ENCODE measurements at places on chromosomes 7 and 10. TPM values are rescaled to one million over a fixed set of nuclear protein-coding genes. Genes with fewer than 3 reads are reported as not detected.

DNA sequence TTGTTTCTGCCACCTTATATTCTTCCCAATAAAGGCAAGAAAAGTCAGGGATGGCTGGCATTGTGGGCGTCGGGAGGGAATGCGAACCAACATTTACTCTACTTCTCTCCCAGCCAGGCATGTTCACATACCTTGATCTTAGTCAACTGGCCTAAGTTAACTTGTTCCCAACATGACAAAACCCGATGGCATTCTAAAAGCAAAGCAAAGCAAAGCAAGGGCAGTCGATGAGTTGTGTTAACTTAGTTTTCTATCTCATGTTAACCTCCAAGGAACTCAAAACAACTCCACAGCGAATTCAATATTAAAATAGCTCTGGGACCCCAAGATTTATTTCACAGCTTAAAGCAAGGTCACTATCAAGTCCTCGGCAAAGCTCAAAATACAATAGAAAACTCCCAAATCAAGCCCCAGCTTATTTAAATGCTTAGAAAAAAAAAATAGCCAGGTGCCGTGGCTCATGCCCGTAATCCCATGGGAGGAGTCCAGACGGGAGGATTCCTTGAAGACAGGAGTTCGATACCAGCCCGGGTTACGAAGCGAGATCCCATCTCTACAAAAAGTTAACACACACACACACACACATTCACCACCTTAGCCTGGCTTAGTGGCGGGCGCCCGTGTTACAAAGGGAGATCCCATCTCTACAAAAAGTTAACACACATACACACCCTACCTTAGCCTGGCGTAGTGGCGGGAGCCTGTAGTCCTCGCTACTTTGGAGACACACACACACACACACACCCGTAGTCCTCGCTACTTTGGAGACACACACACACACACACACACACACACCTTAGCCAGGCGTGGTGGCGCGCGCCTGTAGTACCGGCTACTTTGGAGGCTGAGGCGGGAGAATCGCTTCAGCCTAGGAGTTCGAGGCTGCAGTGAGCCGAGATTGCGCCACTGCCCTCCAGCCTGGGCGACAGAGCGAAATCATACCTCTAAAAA is 901 bp upstream of the CCNY start:
- no peaks in the 10 kb centered on the region for H3K36me3 ChIP-seq
- peaks cover 71% of the 10 kb centered on the region for H3K4me1 ChIP-seq
- no peak for DNase-seq
- peak overlapping the region; percentile 85 for H3K4me3 ChIP-seq
- H3K27ac ChIP-seq = peak overlapping the region; percentile 93

The CDHR1 gene
- 6.4 TPM for total RNA-seq

GRCh38 chr7:132488634-132489302 is 87.5 kb downstream of the PLXNA4 start:
- no peaks in the 10 kb centered on the region for H3K36me3 ChIP-seq
- no peak for DNase-seq
- H3K4me1 ChIP-seq = peaks cover 4% of the 10 kb centered on the region
- H3K4me3 ChIP-seq = no peak overlapping the region
- no peak overlapping the region for H3K27ac ChIP-seq
- H3K27me3 ChIP-seq = no peaks in the 10 kb centered on the region

DNA sequence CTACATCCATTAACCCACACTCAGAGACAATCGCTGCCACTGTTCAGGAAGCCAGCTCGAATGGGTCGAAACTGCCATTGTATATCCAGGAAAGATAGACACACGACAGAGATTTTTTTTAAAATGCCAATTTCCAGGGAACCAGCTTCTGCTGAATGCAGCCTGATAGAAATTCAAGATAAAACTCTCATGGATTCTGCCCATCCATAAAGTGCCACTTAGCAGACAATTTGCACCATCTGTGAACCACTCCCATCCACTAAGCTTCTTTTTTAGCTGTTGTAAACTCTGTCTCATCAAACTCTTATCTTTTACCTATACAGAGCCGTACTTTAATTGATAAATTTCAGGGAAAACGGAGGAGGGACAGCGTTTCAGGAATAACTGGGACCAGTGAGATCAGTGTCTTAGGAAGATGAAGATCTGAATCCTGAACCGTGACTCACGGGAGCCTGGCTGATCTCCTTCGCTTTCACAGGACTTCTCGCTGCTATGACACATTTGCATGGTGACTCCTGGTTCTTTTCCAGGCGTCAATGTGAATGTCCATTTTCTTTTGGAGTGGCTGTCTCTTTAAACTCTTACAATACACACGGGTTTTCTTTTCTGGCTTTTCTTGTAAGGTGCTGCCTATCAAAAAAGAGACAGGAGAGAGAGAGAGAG is 103.4 kb downstream of the FAM204A start:
- DNase-seq = no peak
- no peak overlapping the region for H3K4me3 ChIP-seq
- H3K27ac ChIP-seq = no peak overlapping the region
- H3K27me3 ChIP-seq = no peaks in the 10 kb centered on the region
- H3K36me3 ChIP-seq = no peaks in the 10 kb centered on the region

- no peaks in the 10 kb centered on the region for H3K4me1 ChIP-seq
- no peak overlapping the region for H3K4me3 ChIP-seq
- no peak for DNase-seq
- H3K27me3 ChIP-seq = no peaks in the 10 kb centered on the region
- H3K27ac ChIP-seq = no peak overlapping the region
Observed at GRCh38 chr7:14258441-14258840, 269.0 kb upstream of the ETV1 start.

- no peaks in the 10 kb centered on the region for H3K36me3 ChIP-seq
- no peak for DNase-seq
- H3K27ac ChIP-seq = no peak overlapping the region
- peaks cover 13% of the 10 kb centered on the region for H3K4me1 ChIP-seq
- no peaks in the 10 kb centered on the region for H3K27me3 ChIP-seq
- no peak overlapping the region for H3K4me3 ChIP-seq
Observed at GRCh38 chr7:127782654-127783559, 130.9 kb downstream of the SND1 start.

GRCh38 chr7:115976651-115977050 is 53.9 kb downstream of the TFEC start:
- H3K4me1 ChIP-seq = no peaks in the 10 kb centered on the region
- no peak overlapping the region for H3K4me3 ChIP-seq
- H3K27me3 ChIP-seq = no peaks in the 10 kb centered on the region
- no peaks in the 10 kb centered on the region for H3K36me3 ChIP-seq
- no peak for DNase-seq

- H3K36me3 ChIP-seq = no peaks in the 10 kb centered on the region
- no peak overlapping the region for H3K4me3 ChIP-seq
- no peak for DNase-seq
- no peaks in the 10 kb centered on the region for H3K27me3 ChIP-seq
- H3K4me1 ChIP-seq = no peaks in the 10 kb centered on the region
- H3K27ac ChIP-seq = no peak overlapping the region
Observed at GRCh38 chr10:112851588-112852211, 98.3 kb upstream of the TCF7L2 start.

- H3K36me3 ChIP-seq = no peaks in the 10 kb centered on the region
- H3K27me3 ChIP-seq = no peaks in the 10 kb centered on the region
- H3K4me1 ChIP-seq = no peaks in the 10 kb centered on the region
- no peak overlapping the region for H3K4me3 ChIP-seq
- no peak overlapping the region for H3K27ac ChIP-seq
- no peak for DNase-seq
Observed at GRCh38 chr7:82017334-82017943, 247.6 kb upstream of the HGF start.

DNA sequence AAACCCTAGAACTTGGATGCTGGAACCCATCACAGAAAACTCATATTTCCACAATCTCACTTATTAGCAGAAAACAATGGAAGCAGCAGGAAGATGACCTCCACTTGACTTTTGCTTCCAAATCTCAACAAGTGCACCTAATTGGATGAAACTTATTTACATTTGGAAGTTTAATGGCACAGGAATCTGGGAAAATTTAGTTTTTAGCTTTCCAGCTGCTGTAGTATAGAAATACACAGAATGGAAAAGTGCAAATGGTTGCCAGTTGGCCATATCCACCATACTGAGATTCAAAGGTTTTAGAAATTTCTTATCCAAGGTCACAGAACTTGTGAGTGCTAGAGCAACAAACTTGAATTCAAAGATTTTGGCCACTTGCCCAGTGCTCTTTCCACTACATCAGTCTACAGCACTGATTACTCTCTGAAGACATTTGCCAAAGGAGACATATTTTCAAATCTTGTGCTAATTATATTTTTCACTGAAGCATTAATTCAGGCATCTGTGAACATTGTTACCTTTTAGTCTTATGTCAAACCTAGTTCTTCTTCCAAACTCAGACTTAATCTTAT is 9.3 kb upstream of the AHR start:
- DNase-seq = no peak
- H3K27ac ChIP-seq = no peak overlapping the region
- no peaks in the 10 kb centered on the region for H3K27me3 ChIP-seq
- no peak overlapping the region for H3K4me3 ChIP-seq
- H3K36me3 ChIP-seq = no peaks in the 10 kb centered on the region

DNA sequence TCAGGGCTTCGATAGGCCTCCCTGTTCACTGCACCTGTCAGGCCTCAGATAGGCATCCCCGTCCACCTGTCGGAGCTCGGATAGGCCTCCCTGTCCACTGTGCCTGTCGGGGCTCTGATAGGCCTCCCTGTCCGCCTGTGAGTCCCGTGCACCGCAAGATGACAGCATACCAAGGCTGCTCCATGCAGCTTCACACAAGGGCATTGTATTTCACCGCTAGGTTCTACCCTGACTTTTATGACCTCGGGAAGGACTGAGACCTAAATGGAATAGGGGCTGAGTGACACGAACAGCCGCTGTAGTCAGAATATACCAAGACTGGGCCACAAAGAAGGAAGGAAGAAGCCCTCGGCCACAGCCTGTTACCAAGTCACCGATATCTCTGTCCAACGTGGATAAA is 271.2 kb downstream of the DIP2C start:
- H3K4me3 ChIP-seq = no peak overlapping the region
- no peaks in the 10 kb centered on the region for H3K27me3 ChIP-seq
- no peak overlapping the region for H3K27ac ChIP-seq
- H3K4me1 ChIP-seq = no peaks in the 10 kb centered on the region
- peaks cover 3% of the 10 kb centered on the region for H3K36me3 ChIP-seq

- no peak overlapping the region for H3K4me3 ChIP-seq
- H3K36me3 ChIP-seq = no peaks in the 10 kb centered on the region
- no peaks in the 10 kb centered on the region for H3K4me1 ChIP-seq
- DNase-seq = no peak
- H3K27me3 ChIP-seq = no peaks in the 10 kb centered on the region
Observed at GRCh38 chr7:110786328-110786965, 304.5 kb upstream of the LRRN3 start.

DNA sequence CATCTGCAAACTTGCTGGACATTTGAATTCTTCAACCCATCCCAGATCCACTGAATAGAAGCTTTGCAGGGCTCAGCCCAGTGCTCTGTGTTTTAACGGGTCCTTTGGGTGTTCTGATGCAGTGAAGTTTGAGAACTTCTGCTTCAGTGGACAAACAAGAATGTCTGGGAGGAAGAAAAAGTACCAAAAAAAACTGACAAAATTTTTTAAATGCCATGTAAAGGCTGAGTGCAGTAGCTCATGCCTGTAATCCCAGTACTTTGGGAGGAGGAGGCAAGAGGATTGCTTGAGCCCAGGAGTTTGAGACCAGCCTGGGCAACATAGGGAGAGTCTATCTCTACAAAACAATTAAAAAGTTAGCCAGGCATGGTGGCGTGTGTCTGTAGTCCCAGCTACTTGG is 51.8 kb upstream of the FRMD4A start:
- no peaks in the 10 kb centered on the region for H3K36me3 ChIP-seq
- no peaks in the 10 kb centered on the region for H3K4me1 ChIP-seq
- no peak overlapping the region for H3K27ac ChIP-seq

- DNase-seq = no peak
- no peaks in the 10 kb centered on the region for H3K27me3 ChIP-seq
- no peaks in the 10 kb centered on the region for H3K36me3 ChIP-seq
- H3K4me3 ChIP-seq = no peak overlapping the region
Observed at GRCh38 chr10:24205821-24206220, 3.1 kb upstream of the KIAA1217 start.

The JMJD1C gene
- 105 TPM for total RNA-seq

The TRIL gene
- total RNA-seq = 11.0 TPM

- no peaks in the 10 kb centered on the region for H3K36me3 ChIP-seq
- H3K27ac ChIP-seq = no peak overlapping the region
- H3K4me1 ChIP-seq = no peaks in the 10 kb centered on the region
- no peak overlapping the region for H3K4me3 ChIP-seq
Observed at GRCh38 chr10:48777110-48777509, 92.4 kb downstream of the WDFY4 start.

- H3K27me3 ChIP-seq = no peaks in the 10 kb centered on the region
- no peaks in the 10 kb centered on the region for H3K36me3 ChIP-seq
- DNase-seq = no peak
- no peak overlapping the region for H3K27ac ChIP-seq
- peaks cover 15% of the 10 kb centered on the region for H3K4me1 ChIP-seq
Observed at GRCh38 chr10:36173364-36173763, 531.3 kb upstream of the FZD8 start.

The OR2A25 gene
- not detected for total RNA-seq

The ATG9B gene
- total RNA-seq = 34.1 TPM
